ENCODE measurements at places on chromosomes 7 and 10. TPM values are rescaled to one million over a fixed set of nuclear protein-coding genes. Genes with fewer than 3 reads are reported as not detected.

The PRF1 gene
- not detected for polyA plus RNA-seq

- no peak overlapping the region for H3K4me3 ChIP-seq
- no peaks in the 10 kb centered on the region for H3K36me3 ChIP-seq
- DNase-seq: no peak
- no peak overlapping the region for H3K27ac ChIP-seq
- peaks cover 45% of the 10 kb centered on the region for H3K27me3 ChIP-seq
- H3K4me1 ChIP-seq: no peaks in the 10 kb centered on the region
Measured at GRCh38 chr7:155510975-155511701, 35.2 kb downstream of the CNPY1 start.

- H3K4me1 ChIP-seq: peaks cover 2% of the 10 kb centered on the region
- DNase-seq: no peak
- no peaks in the 10 kb centered on the region for H3K27me3 ChIP-seq
- no peaks in the 10 kb centered on the region for H3K36me3 ChIP-seq
- no peak overlapping the region for H3K4me3 ChIP-seq
- H3K27ac ChIP-seq: no peak overlapping the region
Measured at GRCh38 chr10:86703176-86703575, 34.9 kb downstream of the LDB3 start.

DNA sequence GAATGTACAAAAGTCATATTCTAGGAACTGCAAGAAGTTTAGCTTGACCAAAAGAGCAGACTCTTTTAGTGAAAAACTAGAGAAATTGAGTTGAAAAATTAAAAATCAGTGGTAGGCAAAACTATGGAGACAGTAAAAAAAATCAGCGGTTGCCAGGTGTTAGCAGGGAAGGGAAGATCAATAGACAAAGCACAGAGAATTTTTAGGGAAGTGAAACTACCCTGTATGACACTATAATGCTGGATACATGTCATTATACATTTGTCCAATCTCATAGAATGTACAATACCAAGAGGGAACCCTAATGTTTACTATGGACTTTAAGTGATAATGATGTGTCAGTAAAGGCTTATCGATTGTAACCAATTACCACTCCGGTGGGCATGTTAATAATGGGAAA lies 761.9 kb downstream of the MAGI2 start:
- no peak overlapping the region for H3K4me3 ChIP-seq
- no peaks in the 10 kb centered on the region for H3K36me3 ChIP-seq
- H3K27me3 ChIP-seq: no peaks in the 10 kb centered on the region
- no peak overlapping the region for H3K27ac ChIP-seq
- DNase-seq: no peak

The TWIST1 gene
- 42.3 TPM for polyA plus RNA-seq

- no peak overlapping the region for H3K27ac ChIP-seq
- DNase-seq: no peak
- H3K4me1 ChIP-seq: peaks cover 2% of the 10 kb centered on the region
- no peaks in the 10 kb centered on the region for H3K36me3 ChIP-seq
- H3K27me3 ChIP-seq: no peaks in the 10 kb centered on the region
- no peak overlapping the region for H3K4me3 ChIP-seq
Measured at GRCh38 chr10:61153771-61154170, 209.8 kb upstream of the RHOBTB1 start.

DNA sequence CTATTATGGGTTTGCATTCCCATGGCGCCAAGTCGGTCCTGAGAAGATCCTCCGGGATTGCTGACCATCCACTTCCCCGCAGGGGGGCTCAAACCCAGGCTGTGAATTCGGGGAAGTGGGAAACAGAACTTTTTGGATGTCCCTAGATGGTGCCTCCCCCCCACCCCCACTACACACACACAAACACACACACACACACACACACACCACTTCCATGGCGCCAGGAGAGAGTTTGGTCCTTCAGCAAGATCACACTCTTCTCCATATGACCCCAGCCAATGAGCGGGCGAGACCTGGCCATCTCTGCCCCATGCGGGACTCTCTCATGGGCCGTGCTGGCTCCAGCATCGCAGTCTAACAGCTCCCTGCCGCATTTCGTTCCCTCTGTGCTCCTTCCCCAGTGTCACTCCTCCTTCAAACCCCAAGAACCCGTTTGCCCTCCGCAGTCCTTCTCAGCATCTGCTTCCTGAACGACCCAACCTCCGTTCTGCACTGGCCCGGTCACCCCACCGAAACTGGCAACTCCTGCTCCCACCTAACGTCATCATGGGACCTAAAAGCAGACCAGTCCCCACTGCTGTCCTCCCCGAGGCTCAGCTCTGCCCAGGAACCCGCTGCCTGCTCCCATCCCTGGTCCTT lies 32.1 kb upstream of the TNRC18 start:
- H3K27me3 ChIP-seq: no peaks in the 10 kb centered on the region
- H3K27ac ChIP-seq: no peak overlapping the region
- no peak overlapping the region for H3K4me3 ChIP-seq
- DNase-seq: no peak
- no peaks in the 10 kb centered on the region for H3K4me1 ChIP-seq
